ENCODE measurements at places on chromosomes 3 and 15.

DNA sequence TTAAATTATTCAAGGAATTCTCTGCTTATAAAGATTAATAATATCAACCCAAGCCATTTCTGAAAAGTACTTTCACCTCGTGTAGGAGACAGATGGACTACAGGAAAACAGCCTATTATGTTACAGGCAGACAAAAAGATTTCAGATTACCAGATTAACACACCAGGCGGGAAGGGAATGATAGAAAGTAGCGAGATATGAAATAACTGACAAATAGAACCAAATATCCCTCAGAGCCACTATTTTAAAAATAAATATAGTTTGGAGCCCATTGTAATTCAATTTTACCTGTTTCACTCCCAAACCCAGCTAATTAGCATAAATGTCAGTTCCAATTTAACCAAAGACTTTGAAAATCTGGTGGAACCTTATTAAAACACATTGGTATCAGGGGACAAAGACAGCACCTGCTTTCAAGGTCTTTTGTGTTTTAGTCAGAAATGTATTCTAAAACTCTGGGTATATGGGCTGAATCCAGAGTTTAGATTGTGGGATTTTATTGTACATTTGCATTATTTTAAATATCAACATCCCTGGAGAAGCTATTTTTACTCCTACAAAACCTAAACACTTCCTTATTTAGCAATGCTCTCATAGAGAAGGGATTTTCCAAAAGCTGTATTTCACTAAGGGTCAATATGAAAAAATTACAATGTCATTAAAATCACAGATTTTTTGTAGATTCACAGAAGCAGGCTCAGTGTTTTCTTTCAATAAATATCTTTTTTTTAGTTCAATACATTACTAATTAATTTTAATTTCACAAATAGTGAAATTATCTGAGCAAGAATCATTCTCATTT lies 138.4 kb downstream of the TNIK start:
- DNase-seq = no peak

- DNase-seq = no peak
Measured at GRCh38 chr3:173139420-173139819, 1.6 kb downstream of the SPATA16 start.

DNA sequence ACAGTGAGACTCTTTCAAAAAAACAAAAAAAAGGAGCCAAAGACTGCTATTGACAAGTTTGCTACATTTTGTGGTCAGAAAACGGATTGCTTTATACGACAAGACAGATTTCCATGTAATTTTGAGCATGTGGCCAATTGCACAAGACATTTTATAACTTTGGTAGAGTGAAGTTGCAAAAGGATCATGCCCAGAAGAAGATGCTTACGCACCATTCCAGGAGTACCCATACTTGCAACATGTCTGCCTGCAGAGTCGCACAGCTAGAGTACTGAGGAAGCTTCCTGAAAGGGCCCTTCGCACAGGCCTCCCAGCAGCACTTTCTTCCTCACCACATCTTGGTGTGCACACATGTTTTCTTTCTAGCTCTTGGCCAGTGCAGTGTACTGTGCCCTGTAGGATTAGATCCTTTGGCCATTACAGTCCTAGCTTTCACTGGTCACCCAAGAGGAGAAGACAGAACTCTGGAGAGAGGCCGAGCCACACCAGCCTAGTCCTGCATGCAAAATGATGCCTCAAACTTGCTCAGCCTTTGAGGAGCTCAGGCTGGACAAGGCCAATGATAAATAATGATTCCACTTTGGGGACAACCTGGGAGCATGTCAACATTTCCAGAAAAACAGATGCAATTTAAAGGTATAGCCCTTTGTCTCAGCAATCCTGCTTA lies 11.7 kb downstream of the CHDH start:
- no peak for DNase-seq

- DNase-seq = no peak
Measured at GRCh38 chr15:69522361-69522760, 69.7 kb downstream of the RPLP1 start.

GRCh38 chr15:99252326-99252725 lies 1.0 kb downstream of the LRRC28 start:
- DNase-seq = no peak

DNA sequence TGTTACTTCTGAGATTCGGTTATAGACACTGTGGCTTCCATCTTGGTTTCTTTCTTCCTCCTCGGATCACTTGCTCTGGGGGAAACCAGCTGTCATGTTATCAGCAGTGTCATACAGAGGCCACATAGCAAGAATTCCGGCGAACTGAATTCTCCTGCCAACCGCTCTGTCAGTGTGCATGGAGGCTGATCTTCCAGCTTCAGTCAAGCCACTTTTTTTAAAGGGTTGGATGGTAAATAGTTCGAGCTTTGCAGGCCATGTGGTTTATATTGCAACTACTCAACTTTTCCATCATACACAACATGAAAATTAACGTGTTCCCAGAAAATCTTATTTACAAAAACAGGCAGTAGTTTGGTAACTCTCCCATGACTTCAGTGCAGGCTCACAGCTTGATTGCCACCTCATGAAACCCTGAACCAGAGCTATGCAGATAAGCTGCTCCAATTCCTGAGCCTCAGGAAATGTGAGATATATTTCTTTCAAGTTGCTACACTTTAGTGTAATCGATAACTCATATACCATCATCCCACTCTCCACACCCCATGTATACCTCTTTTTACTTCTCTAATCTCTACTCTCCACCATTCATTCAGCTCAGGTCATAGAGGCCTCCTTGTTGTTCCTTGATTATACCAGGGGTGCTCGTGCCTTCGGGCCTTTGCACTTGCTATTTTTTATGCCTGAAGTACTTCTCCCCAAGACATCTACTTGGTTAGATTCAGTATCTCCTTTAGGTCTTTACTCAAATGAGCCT lies 7.2 kb downstream of the RPL22L1 start:
- DNase-seq = peak; percentile 58

GRCh38 chr3:143190101-143190500 lies 70.5 kb downstream of the CHST2 start:
- DNase-seq = no peak

DNA sequence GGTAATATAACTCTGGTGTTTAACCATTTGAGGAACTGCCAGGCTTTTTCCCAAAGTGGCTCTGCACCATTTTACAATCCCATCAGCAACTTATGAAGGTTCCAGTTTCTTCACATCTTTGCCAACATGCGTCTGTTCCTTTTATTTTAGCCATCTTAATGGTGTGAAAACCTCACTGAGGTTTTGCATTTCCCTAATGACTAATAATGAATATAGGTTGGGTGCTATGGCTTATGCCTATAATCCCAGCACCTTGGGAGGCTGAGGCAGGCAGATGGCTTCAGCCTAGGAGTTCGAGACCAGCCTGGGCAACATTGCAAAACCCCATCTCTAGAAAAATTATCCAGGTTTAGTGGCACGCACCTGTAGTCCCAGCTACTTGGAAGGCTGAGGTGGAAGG lies 210.6 kb downstream of the TCF12 start:
- DNase-seq = no peak

- peak; percentile 96 for DNase-seq
Measured at GRCh38 chr3:120496278-120497002, 45.6 kb upstream of the FSTL1 start.

DNA sequence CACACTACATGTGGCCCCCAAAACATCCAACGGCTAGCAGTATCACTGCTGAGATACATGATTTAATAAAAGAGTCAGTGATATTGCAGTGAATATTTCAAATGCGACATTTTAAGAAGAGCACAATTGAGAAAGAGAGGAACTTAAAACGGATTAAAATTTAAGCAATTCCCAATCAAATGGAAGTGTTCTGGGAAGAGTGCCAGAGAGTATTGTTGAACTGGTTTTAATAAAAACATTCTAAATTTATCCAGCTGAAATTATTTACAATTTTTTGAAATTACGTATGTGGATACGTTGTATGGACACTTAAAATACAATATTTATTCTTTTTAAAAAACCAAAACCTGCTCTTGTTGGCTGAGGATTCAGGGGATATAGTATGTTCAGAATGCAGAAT lies 117.7 kb downstream of the C3orf38 start:
- no peak for DNase-seq

DNA sequence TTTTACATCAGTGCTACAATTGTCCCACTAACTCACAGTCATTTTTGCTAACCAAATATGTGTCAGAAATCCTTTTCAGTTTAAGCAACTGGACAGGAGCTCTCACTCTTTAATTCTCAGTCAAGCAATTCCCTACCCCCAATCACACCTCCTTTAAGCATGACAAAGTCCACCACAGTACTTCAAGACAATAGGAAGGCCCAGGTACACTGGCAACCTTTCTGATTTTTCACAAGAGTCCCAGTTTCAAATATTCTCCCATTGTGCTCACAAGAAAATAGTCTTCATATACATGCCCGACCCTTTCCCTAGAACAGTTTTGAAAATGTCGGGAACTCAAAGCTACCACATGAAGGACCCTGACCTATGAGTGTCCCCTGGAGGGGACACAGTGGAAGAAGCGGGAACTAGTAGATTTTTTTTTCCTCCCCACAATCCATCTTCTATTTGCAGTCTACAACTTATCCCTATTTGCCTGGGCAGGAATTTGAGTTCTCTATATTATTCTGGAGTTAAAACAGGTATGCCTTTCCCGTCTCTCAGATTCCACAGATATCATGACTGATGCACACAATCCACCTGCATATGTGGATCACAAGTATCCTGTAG lies 413.5 kb downstream of the TIGIT start:
- no peak for DNase-seq

- peak; percentile 1 for DNase-seq
Measured at GRCh38 chr15:28021281-28022039, 77.7 kb downstream of the OCA2 start.

GRCh38 chr15:66167854-66168253 lies 85.7 kb downstream of the MEGF11 start:
- DNase-seq = no peak

DNA sequence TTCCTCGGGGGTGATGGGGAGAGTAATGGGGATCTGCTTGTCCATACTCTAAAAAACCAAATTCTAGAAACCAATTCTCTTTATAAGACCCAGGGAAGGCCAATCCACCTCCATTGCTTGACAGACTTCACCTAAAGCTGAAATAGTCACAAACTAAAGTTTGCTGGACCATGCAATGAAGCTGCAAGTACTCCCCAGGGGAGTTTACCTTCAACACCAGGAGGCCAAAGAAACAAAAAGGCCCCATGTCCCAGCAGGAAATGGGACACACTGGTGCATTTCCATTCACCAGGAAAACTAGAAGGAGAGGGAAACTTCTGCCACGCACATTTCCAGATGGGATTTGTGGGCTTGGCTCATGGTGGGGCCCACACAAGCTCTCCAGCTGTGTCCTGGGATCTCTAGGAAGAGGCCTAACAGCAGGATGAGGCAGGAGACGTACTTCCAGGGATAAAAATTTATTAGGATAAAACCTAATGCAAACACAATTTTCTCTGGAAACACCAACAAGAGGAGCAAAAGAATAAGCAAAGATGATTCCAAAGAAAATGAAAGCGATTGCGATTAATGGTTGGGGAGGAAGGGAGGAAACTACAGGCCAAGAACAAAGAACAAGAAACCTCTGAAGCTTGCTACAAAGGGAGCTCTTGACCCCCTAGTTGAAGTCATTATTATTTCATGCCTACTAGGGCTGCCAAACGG lies 238.0 kb upstream of the LRTM1 start:
- DNase-seq = no peak

GRCh38 chr3:28575100-28575745 lies 226.6 kb upstream of the AZI2 start:
- no peak for DNase-seq

- DNase-seq = no peak
Measured at GRCh38 chr3:182078929-182079328, 367.2 kb downstream of the SOX2 start.

- DNase-seq = peak; percentile 57
Measured at GRCh38 chr15:95291898-95292472, 1038.5 kb upstream of the NR2F2 start.

- DNase-seq = no peak
Measured at GRCh38 chr3:125289429-125289981, 77.0 kb upstream of the SLC12A8 start.

GRCh38 chr15:66601521-66601920 lies 35.7 kb upstream of the LCTL start:
- no peak for DNase-seq

GRCh38 chr3:87196879-87197278 lies 30.2 kb upstream of the CHMP2B start:
- DNase-seq = no peak

GRCh38 chr3:32780071-32780734 lies 37.6 kb upstream of the TRIM71 start:
- no peak for DNase-seq
